NCI-H1092 (cell line): ENCODE measurements at places on chromosomes 4 and X.
A peak's percentile ranks its signal among the peaks of the same experiment; 100 is the strongest.

DNA sequence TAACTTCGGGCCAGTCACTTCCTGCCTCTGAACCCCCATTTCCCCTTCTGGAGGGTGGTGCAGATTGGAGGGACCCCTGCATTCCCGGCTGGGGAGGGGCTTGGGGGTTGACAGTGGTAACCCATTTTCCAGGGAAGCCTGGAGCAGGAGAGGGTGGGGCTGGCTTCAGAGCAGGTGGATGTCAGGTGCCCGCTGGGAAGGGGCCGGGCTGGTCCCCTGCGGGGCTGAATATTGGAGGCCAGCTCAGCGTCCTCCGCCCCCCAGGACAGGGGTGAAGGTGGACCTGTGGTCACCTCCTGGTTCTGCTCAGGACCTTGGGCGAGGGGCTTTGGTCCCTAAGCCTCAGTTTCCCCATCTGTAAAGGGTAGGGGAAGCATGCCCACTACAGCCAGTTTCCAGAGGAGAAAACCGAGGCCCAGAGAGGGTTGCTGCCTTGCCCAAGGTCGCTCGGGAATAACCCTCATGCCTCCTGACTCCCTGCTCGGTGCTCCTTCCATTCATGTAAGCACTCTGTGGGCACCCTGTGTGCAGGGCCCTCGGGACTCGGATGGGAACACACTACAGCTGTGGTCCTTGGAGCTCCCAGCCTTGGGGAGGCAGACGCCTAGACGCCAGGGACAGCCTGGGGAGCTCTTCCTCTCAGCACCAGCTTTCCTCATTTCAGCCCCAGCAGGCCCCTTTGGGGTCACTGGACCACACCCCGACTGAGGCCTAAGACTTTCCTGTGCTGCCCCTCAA lies 683 bp downstream of the MAN2B2 start:
- DNase-seq, result no peak

GRCh38 chrX:19576742-19577141 lies 61.4 kb upstream of the MAP3K15 start:
- DNase-seq, result no peak

DNA sequence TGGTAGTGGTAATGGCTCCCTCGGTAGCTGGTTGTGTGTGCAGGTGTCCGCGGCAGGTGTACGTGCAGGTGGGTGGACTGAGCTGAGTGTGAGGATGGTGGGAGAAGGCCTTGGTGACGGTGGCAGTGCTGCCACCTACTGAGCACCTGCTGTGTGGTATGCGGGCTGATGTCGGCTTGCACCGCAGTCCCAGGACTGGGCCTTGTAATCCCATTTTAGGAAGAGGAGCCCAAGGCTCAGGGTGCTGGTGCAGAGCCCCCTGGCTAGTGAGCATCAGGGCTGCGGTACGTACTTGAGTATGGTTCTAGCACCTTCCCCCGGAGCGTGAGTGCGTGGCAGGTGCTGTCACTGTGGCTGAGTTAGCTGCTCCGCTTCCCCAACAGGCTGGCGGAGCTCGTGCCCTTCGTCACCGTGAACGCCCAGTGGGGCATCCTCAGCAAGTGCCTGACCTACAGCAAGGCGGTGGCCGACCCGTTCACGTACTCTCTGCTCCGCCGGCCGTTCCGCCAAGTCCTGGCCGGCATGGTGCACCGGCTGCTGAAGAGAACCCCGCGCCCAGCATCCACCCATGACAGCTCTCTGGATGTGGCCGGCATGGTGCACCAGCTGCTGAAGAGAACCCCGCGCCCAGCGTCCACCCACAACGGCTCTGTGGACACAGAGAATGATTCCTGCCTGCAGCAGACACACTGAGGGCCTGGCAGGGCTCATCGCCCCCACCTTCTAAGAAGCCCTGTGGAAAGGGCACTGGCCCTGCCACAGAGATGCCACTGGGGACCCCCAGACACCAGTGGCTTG lies 5.7 kb upstream of the CPZ start:
- no peak for DNase-seq

GRCh38 chr4:138595731-138596460 lies 353.7 kb upstream of the SLC7A11 start:
- no peak for DNase-seq

DNA sequence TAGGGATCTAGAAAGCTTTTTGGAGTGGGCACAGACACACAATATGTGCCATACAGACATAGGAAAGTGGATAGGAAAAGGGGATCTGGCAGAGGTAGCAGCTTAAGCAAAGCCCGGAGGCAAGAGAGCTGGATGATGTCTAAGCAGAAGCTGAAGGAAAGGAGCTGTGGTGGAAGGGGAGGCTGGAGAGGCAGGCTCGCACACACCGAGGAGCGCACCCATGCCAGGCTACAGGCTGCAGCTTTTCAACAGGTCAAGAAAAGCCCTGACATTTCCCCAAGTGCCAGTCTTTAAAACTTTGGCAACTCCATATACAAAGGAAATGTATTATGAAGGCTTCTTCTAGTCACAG lies 67.4 kb downstream of the SOWAHB start:
- no peak for DNase-seq

- DNase-seq, result no peak
Measured at GRCh38 chr4:118773429-118773792, 62.5 kb downstream of the SEC24D start.

DNA sequence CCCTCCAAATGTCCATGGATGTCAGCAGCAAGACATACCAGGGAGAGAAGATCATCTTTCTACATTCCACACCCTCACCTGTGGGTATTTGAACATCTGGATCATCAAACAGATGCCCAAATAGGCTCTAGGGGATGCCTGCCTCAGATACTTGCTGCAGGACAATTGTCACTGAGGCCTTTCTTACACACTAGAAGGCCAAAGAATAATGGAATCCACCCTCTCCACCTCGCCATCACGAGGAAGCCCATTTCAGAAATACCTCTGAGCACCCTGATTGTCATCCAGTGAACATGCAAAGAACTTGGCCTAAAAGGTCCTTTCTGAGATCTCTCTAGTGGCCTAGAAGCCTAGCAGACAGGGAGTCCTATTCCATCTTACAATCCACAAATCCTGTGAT lies 6.9 kb upstream of the KIAA1210 start:
- no peak for DNase-seq

GRCh38 chr4:5435201-5435600 lies 273.2 kb downstream of the EVC2 start:
- no peak for DNase-seq

- peak; percentile 17 for DNase-seq
Measured at GRCh38 chr4:181569553-181569952, 673.6 kb upstream of the TENM3 start.

- DNase-seq, result no peak
Measured at GRCh38 chr4:2702770-2703169, 53.4 kb downstream of the TNIP2 start.
